ENCODE measurements at places on chromosomes 11 and 22.

- DNase-seq: no peak
Measured at GRCh38 chr11:27058456-27058855, 17.8 kb downstream of the BBOX1 start.

DNA sequence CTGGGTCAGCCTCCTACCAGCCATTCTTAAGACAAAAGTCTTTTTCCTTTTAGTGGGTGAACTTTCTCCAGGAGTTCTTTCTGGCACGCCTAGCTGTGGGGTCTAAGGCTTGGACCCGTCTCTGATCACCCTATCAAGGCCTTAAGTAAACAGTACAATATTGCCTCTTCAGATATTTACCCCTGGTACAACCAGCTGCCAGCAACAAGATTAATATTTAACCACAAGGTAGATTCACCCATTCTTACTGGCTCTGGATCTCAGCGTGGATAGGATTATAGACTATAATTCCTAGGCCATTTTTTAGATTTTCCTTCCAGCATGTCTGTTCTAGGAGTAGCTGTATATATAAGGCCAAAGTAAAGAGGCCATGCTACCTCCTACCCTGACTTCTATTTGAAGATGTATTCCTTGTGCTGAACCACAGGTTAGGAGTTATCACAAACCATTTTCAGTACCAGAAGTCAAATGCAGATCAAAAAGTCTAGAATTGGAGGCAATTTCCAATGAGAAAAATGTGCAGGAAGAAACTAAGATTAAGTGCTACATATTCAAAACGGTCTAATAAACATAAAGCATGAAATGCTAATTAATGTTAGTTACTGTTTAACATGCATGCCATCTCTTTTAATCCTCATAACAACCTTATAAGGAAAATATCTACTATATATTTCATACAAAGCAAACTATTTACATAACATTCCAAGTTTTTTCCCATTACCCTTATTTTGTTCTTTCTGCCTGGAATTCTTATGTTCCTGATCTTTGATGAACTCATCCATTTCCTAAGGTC, 110.0 kb upstream of the SYN3 start:
- DNase-seq: no peak

DNA sequence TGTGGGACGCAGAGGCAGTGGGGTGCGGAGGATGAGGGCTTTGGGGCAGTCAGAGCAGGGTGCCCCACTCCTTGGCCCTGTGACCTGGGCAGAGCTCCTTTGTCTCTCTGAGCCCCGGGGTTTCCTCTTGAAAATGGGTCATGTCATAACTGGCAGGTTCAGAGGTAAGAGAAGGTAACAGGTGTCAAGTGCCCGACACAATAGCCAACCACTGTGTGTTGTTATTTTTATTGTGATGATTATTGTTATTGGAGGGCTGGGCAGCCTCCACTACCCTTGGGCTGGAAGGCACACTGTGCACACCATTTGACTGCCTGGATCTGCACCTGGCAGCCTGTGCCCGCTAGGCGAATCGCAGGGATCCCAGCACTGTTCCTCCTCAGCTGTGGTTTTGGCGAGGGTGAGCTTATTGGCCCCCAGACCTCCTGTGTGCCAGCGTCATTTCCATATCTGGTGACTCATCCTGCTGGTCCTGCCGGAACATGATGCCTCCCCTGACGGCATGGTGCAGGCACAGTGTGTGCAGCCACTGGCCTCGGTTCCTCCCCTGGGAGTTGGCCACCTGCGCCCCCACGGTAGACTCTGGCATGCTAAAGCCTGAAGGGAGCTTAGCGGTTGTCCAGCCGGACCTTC, 15.4 kb upstream of the SOX10 start:
- DNase-seq: no peak

DNA sequence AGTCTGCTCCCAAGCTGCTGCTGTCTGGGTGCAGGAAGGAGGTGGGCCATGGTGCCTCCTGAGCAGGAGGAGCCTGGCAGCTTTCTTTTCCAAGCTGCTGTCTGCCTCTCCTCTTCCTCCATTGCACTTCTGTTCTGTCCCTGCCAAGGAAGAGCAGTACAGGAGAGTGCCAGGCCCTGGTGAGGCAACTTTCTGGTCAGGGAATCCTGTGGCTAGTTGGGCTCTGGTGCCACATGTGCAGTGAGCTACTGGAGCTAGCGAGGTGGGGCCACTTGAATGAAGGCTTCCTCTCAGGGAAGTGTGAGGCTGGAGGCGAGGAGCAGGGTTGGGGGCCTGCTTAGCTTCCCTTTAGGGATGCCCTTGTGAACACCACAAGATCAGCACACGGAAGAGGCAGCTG, 90.0 kb downstream of the TSPAN18 start:
- no peak for DNase-seq
